ENCODE measurements at places on chromosomes 16 and 17.

DNA sequence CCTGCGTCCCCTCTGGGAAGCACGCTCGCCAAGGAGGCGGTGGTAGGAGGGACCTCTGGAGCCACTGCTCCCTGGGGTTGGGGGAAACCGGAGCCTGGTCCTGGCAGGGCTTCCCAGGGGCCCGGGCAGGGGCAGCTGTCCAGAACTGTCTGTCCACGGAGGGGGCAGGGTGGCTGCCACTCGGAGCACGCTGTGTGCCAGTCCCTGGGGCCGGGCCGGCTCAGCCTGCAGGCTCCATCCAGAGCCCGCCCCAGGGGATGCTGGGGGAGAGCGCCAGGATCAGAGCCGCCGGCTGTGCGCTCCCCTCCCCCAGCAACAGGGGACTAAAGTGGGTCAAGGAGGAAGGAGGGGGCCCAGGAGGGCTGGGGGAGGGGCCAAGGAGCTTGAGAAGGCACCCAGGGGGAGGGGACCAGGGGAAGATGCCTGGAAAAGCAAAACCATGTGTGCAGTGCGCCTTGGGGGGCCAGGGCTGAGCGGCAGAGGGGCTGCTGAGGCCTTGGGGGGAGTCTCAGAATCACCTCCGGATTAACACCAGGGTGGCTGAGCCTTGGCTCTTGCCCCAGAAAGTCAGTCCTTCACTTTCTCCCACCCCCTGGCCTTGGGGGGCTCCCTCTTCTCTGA is 21.3 kb downstream of the ZNF423 start:
- no peak for DNase-seq

DNA sequence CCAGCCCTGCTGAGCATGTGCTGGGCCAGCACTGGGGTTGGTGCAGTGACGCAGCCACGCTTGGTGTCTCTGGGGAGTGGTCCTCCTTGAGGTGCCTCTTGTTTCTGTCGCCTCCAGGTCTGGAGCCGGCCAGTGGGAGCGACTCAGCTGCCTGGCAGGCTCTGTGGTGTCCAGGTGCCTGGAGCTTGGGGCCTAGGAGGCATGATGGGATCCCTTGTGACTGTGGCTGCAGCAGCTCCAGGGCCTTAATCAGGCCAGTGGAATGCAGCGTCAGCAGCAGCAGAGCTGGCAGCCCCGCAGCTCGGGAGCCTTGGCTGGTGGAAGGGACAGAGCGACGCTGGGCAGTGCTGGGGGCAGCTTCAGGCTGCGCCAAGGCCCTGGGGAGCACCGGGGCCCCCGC is 74.7 kb upstream of the CIBAR2 start:
- DNase-seq = no peak

DNA sequence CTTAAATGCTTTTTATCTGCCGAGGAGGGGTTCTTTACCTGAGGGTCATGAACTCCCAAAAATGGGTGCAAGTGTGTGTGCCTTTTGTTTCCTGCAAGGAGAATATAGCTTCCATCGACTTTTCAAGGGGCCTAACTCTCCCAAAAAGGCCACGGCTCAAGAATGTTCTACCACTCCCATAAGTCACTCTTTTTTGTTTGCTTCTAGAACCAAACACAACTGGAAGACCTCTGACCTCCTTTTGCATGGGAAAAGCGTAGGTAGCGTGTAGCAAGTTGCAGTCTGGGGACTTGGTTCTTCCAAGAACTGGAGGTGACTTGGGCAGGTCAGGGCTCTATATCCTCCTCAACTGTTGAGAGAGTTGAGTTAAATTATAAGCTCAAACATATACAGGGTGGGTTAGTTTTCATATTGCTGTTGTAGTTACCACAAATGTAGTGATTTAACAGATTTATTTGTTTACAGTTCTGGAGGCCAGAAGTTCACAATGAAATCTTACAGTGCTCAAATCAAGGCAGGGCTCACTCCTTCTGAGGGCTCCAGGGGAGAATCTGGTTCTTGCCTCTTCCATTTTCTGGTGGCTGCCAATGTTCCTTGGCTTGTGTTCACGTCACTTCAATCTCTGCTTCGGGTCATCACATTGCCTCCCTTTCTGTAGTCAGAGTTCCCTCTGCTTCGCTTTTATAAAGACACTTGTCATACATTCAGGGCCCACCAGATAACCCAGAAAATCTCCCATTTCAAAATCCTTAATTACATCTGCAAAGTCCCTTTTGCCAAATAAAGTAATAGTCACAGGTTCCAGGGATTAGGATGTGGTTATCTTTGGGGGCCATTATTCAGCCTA is 1.4 kb downstream of the TMEM97 start:
- DNase-seq = no peak

DNA sequence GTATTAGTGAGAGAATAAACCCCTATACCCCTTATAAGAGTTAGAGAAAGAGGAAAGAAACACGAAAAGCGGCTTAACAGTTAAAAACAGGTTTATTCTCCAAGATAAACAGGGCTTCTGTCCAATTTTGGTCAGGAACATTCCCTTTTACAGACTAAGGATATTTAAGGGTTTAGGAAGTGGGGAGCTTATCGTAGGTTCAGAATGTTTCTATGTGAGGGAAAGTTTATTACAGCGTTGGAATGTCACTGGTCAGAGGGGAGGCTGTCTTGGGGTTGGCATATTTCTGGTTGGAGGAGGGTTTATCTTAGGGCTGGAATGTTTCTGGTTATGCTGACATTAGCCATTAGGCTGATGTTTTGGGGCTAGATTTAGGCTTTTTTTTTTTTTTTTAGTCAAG is 34.1 kb upstream of the WWOX start:
- DNase-seq = no peak

DNA sequence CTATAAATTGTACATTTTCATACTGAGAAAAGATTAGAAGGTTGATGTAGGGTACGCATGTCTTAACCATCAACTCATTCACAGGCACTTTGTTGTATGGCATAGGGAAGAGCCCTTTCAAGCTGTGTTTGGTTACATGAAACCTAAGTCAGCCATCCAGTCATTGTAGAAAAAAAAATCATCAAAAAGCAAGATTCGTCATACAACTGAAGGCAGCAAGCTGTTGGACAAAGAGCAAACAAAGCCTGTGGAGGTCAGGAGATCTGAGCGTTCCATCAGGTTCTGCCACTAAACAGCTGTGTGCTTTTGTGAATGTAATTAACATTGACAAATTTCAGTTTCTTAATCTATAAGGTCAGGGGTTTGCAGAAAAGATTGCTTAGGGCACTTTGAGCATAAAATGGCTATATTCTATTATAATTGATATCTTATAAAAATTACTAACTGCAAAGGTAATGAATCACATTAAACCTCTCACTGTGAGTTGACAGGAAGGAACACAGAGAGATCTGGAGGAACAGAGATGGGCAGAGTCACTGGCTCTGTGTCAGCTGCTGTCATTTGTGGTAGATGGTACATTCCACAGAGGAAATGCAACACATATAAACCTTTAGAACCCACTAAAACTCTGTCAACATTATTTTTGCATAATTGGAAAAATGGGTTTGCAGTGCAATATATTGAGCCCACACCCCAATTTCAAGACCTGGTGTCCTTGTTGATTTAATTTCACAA is 66.3 kb upstream of the MYOCD start:
- DNase-seq = no peak

- DNase-seq = no peak
Measured at GRCh38 chr17:64615028-64615677, 47.0 kb downstream of the SMURF2 start.

DNA sequence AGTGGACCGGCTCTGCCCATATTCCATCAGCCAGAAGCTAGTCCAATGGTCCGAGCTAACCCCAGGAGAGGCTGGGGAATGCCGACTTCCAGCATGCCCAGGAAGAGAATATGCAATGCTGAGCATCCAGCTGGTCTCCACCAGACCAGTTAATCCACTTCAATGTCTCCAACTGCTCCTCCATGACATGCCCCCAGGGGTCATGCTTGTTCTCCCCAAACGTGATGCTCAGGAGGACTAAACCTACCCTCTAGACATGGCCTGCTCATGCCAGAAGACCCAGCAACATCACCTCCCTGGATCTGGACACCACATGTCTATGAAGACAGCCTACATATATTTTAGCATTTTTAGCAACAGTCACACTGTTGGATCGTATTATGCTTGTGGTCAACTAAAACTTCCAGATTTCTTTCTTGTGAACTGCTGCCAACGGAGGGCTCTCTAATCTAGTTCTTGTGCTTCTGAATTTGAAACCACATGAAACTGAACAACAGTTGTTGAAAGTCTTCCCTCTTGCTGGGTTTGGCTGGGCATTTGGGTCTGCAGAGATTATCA is 245.1 kb downstream of the SOX9 start:
- no peak for DNase-seq

DNA sequence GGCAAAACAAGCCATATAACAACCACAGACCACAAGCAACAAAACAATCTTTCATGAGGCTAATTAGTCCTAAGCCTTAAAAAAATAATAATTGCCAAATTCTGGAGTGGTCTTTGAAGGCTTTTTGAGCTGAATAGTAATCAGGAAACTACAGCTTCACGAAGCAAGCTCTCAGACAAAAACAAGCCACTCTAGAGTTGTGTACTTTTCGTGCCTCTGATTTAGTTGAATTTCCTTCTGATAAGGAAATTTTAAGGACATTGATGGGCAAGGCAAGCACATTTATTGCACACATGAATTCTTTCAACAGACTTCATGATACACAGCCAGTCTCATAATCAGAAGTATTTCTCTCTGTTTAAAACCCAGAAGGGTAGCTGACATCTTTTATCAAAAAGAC is 130.8 kb upstream of the IRX3 start:
- DNase-seq = no peak

DNA sequence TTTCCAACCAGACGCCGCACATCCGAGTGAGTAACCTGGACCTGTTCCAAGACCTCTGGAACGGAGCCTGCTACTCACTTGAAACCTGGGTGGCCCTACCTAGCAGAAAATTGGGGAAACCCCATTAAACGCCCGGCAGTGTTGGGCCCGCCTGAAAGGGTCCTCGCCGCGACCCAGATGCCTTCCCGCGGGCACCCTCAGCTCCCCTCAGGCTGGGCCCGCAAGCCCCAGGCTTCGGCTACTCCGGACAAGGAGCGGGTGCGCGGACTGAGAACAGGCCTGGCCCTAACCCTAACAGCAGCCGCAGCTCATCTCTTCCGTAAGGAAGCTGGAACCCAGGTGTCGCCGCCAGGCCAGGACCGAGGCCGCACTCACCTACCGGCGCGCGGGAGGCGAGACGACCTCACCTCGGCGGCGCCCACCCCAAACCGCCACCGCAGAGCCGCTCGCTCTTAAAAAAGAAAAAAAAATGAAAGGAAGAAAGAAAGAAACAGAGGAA is 344 bp downstream of the PSME3IP1 start:
- peak; percentile 33 for DNase-seq

DNA sequence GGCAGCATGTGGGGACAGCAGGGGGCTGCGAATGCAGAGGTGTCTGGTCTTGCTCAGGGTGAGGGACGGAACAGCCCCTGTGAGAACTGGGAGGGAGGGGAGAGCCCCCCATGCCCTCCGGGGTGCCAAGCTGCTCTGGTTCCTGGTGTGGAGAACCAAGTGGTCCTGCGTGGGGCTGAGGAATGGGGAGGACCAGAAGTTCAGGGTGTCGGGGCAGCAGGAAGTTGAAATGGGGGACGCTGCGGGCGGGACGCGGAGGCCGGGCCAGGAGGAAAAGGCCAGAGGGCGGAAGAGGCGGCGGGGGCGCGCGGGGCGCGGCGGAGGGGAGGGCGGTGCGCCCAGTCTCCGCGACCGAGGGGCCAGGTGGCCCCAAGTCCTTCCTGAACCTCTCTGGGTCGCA is 3.6 kb downstream of the ALDH3A1 start:
- DNase-seq = no peak

- DNase-seq = no peak
Measured at GRCh38 chr17:46043606-46044005, 44.6 kb downstream of the STH start.

- no peak for DNase-seq
Measured at GRCh38 chr17:44909681-44910144, 5.6 kb downstream of the GFAP start.

GRCh38 chr17:68542698-68543463 is 30.7 kb downstream of the PRKAR1A start:
- no peak for DNase-seq

DNA sequence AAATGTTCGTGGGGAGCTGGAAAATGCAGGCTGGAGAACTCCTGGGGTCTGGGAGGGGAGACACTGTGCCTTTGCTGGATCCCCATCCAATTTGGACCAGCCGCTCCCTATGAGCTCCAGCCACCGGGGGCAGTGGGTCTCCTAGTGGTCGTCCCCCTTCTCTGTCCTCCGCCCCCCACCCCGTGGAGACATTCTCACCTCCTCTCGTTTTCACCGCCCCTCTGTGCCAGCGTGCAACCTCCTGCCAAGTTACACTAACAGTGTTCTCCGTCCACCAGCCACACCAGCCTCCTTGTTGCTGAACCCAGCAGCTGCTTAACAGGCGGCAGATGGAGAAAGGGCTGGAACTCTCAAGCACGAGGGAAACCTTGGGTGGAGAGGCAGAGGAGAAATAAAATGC is 67.4 kb upstream of the SOX9 start:
- no peak for DNase-seq

DNA sequence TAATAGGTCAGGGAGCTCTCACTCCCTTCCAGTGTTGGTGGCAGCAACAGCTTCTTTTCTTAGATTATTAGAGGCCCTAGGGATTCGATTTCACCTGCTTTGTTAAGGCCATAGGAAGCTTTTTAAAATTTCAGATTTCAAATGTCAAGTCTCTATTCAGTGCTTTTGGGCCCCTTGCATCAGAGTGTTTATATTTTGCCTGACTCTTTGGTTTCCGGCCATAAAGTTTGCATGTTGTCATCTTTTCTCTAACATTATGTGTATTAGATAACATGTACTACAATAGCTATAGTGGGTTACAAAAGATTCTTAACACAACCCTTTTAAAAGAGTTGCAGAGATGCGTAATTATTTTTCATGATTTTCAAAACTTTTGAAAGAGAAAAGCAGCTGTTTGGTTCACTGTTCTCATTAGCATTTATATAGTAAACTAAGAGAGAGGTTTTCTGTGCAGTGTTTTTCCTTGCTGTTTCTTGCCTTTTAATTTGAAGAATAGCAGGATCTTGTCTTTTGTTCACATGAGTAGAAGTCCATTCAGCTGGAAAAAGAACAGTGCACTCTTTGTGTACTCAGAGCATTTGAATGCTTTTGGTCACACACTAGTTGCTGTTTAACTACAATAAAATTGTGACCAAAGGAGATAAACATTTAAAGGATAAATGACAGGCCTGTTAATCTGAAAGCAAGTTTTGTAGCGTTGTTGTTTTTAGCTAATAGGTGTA is 52.5 kb downstream of the FTO start:
- no peak for DNase-seq

DNA sequence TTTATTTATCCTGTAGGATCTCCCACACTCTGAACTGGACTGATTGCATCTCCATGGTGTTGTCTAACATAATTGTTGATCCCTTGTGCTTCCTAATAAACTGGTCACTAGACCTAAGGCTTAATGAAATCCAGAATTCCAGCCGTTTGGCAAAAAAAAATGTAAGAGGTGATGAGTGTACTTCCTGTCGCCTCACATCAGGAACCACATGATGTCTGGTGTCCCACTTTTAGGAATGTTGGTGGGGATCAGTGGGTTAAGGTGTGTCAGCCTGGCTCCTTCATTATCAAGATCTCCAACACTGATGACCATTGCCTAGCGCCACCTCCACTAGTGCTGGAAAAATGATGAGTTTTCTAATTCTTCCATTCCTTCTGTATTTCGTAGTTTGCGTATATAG is 18.6 kb upstream of the LONP2 start:
- DNase-seq = no peak

- DNase-seq = no peak
Measured at GRCh38 chr16:86428729-86429517, 81.4 kb upstream of the FOXF1 start.
